Activated CD4-positive, alpha-beta T cell treated with anti-CD3 and anti-CD28 coated beads, Interleukin-2, amount 10 ng/mL, durations not matched to agents 24 days and 14 days (primary cell): ENCODE measurements at places on chromosomes 5 and 9.

- no peaks in the 10 kb centered on the region for H3K27me3 ChIP-seq
- no peak overlapping the region for H3K27ac ChIP-seq
- H3K4me3 ChIP-seq = no peak overlapping the region
- peaks cover 13% of the 10 kb centered on the region for H3K4me1 ChIP-seq
- peaks cover 21% of the 10 kb centered on the region for H3K36me3 ChIP-seq
These were observed 12.5 kb downstream of the SRFBP1 start for GRCh38 chr5:121974261-121974660.

DNA sequence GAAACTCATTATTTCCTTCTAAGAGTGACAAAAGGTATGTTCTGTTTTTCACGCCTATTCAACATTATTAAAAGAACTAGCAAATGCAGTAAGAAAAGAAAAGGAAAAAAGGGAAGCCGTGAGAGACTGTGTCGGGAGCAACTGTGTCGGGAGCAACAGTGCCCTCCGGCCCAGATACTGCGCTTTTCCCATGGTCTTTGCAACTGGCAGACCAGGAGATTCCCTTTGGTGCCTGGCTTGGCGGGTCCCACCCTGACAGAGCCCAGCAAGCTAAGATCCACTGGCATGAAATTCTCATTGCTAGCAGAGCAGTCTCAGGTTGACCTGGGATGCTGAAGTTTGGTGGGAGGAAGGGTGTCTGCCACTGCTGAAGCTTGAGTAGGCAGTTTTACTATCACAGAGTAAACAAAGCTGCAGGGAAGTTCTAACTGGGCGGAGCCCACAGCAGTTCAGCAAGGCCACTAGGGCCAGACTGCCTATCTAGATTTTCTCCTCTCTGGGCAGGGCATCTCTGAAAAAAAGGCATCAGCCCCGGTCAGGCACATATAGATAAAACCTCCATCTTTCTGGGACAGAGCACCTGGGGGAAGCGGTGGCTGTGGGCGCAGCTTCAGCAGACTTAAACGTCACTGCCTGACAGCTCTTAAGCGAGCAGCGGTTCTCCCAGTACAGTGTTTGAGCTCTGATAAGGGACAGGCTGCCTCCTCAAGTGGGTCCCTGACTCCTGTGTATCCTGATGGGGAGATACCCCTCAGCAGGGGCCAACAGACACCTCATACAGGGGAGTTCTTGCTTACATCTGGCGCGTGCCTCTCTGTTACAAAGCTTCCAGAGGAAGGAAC lies 1237.4 kb upstream of the CDH18 start:
- H3K27me3 ChIP-seq = no peaks in the 10 kb centered on the region
- H3K4me1 ChIP-seq = no peaks in the 10 kb centered on the region
- no peak for DNase-seq
- H3K27ac ChIP-seq = no peak overlapping the region
- H3K4me3 ChIP-seq = no peak overlapping the region
- no peaks in the 10 kb centered on the region for H3K36me3 ChIP-seq

- H3K27ac ChIP-seq = no peak overlapping the region
- DNase-seq = no peak
- H3K27me3 ChIP-seq = peaks cover 6% of the 10 kb centered on the region
- H3K4me3 ChIP-seq = no peak overlapping the region
- peaks cover 9% of the 10 kb centered on the region for H3K36me3 ChIP-seq
These were observed 6.9 kb downstream of the TNFSF15 start for GRCh38 chr9:114798780-114799427.

DNA sequence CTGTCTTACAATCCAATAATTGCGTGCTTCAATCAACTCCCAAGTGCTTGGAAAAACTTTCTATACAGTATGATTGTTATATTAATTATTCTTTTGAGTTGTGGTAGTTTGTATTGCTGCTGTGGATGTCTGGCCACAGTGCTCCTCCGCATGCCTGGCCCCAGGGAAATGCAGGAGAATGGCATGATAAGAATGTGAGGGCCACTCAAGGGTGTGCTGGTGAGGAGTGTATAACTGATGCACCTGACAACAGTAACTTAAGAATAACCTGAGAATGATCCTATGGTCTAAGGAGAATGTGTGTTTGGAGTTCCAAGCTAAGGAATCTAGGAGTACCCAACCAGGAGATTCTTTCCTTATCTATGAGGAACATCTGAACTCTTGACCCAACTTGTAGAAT lies 152.9 kb upstream of the APC start:
- no peak overlapping the region for H3K4me3 ChIP-seq
- H3K36me3 ChIP-seq = no peaks in the 10 kb centered on the region

- no peak overlapping the region for H3K27ac ChIP-seq
- H3K4me3 ChIP-seq = no peak overlapping the region
- peaks cover 13% of the 10 kb centered on the region for H3K4me1 ChIP-seq
- H3K27me3 ChIP-seq = no peaks in the 10 kb centered on the region
- peaks cover 2% of the 10 kb centered on the region for H3K36me3 ChIP-seq
These were observed 29.9 kb downstream of the CLINT1 start for GRCh38 chr5:157828944-157829639.

GRCh38 chr9:21624675-21625644 lies 142.8 kb upstream of the IFNE start:
- no peak for DNase-seq
- peaks cover 13% of the 10 kb centered on the region for H3K4me1 ChIP-seq
- H3K27me3 ChIP-seq = no peaks in the 10 kb centered on the region
- no peak overlapping the region for H3K4me3 ChIP-seq
- H3K27ac ChIP-seq = peak overlapping the region; percentile 42

DNA sequence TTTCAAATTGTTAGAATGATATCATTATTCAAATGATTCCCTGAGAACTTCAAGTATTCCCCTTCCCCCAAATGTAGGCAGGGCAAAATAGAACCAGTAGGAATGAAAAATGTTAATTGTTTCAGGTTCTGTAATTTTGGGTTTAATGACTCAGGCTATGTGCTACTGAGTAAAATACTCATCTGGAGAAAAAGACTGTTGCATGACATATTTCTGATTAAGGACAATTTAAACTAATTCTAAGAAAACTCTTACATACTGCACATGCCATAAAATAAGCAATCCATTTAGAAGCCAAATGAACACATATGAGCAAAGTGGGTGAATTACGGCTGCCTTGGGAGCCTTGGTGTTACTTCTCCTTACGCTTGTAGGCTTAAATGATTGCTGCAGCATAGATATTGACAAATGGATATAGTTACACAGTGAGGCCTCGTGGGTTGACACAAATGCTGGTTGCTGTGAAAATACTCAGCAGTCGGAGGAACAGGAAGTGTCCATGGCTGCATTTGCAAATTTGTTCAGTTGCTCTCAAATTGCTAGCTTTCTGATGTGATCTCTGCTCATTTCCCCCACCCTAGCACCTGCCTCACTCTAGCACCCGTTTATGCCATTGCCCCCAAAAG lies 174.9 kb upstream of the DMAC1 start:
- H3K36me3 ChIP-seq = no peaks in the 10 kb centered on the region
- peak overlapping the region; percentile 38 for H3K4me3 ChIP-seq
- peak; percentile 71 for DNase-seq
- peak overlapping the region; percentile 58 for H3K27ac ChIP-seq

GRCh38 chr9:80052830-80053229 lies 481.1 kb downstream of the TLE4 start:
- no peak for DNase-seq
- H3K36me3 ChIP-seq = no peaks in the 10 kb centered on the region
- H3K4me1 ChIP-seq = no peaks in the 10 kb centered on the region
- H3K27me3 ChIP-seq = no peaks in the 10 kb centered on the region
- no peak overlapping the region for H3K4me3 ChIP-seq
- no peak overlapping the region for H3K27ac ChIP-seq

DNA sequence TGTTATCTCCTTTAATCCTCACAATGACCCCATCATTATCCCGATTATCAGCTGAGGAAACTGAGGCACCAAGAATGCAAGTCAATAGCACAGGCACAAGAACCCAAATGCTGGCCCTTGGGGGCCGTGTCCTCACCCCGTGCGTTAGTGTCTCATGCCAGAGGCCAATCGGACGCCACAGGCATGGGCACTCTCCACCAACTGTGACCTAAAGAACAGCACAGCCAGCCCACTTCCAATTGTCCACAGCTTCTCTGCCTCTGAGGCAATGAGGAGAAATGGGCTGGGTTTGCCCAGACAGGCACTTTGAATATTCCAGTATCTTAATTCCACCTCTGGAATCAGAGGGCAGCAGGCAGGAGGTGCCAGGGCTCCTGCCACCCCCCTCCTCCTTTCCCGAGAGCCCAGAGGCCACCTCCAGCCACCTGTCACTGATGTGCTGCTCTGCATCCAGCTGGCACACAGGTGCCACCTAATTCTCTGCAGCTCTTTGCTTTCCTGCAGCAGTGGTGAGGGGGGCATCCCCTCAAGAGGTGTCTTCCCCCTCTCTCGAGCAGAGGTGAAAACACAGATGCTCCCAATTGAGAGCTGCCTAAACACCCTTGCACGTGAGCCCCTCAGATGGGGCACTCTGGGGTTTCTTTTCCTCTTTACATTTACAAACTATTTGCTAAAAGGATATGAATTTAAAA lies 107.5 kb downstream of the ROR2 start:
- peaks cover 12% of the 10 kb centered on the region for H3K27me3 ChIP-seq
- no peak overlapping the region for H3K27ac ChIP-seq
- H3K4me3 ChIP-seq = no peak overlapping the region
- no peak for DNase-seq
- H3K36me3 ChIP-seq = no peaks in the 10 kb centered on the region

- no peak overlapping the region for H3K4me3 ChIP-seq
- DNase-seq = no peak
- no peaks in the 10 kb centered on the region for H3K36me3 ChIP-seq
- H3K27ac ChIP-seq = no peak overlapping the region
- peaks cover 3% of the 10 kb centered on the region for H3K4me1 ChIP-seq
These were observed 12.2 kb upstream of the SEPTIN8 start for GRCh38 chr5:132788990-132789886.

GRCh38 chr9:130144703-130145102 lies 27.5 kb upstream of the NCS1 start:
- H3K27me3 ChIP-seq = peaks cover 24% of the 10 kb centered on the region
- no peak overlapping the region for H3K4me3 ChIP-seq
- H3K4me1 ChIP-seq = peaks cover 7% of the 10 kb centered on the region
- DNase-seq = no peak
- H3K36me3 ChIP-seq = no peaks in the 10 kb centered on the region
- H3K27ac ChIP-seq = no peak overlapping the region

- H3K27me3 ChIP-seq = no peaks in the 10 kb centered on the region
- H3K4me3 ChIP-seq = no peak overlapping the region
- H3K27ac ChIP-seq = no peak overlapping the region
These were observed 172.8 kb downstream of the APBA1 start for GRCh38 chr9:69499407-69499806.

- peaks cover 25% of the 10 kb centered on the region for H3K36me3 ChIP-seq
- DNase-seq = no peak
- H3K27ac ChIP-seq = no peak overlapping the region
- no peaks in the 10 kb centered on the region for H3K27me3 ChIP-seq
- H3K4me3 ChIP-seq = no peak overlapping the region
These were observed 18.5 kb downstream of the ATOX1 start for GRCh38 chr5:151739939-151740335.

DNA sequence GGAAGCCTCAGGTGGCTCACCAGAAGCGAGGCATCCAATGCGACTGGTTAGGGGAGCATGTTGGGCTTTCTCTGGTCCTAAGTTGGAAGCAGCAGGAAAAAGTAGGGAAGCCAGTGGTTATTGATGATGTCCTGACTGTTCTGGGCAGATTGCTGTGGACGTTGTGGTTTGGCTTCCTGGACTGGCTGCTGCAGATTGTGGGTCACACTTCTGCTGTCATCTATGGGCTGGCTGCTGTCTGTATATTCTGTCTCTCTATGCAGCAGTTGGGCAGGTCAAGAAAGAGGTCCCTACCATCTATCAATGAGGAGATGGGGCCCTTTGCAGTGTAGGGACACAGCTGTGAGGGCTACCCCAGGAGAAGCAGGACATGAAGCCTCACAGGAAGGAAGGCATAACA lies 13.5 kb upstream of the MARCHF6 start:
- no peak overlapping the region for H3K27ac ChIP-seq
- no peaks in the 10 kb centered on the region for H3K4me1 ChIP-seq
- H3K4me3 ChIP-seq = no peak overlapping the region
- peaks cover 11% of the 10 kb centered on the region for H3K27me3 ChIP-seq

DNA sequence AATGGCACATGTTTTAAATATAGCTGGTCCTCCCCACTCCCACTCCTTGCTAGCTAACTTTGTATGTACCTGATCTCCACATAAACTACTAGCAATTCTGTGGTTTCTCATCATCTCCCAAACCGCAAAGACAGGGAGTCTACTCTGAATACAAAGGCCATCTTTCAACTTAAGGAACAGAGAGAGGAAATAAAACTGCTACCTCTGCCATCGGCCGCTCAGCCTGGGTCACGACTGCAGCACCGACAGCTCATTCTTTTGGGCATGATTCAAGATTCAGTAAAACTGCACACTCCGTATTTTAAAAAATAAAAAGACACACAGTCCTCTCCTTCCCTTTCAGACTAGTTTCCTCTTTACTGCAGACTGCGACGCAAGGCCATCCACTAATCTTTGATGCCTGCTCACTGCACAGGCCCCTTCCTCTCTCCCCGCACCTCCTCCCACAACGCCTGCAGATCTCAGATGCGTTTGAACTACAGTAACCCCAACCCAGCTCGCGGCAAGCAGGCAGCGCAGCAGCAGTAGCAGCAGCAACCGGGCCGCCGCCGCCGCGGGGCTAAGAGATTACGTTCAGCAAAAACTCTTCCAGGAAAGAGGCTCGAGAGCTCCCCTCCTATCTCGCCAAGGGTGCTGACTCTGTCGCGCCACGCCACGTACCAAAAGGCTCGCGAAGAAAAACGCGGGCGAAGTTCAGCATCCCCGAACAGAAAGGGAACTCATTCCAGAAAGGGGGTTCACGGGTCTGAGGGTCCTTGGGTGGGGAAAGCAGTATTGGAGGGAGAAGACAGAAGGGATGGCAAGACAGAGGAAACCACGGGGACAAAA lies 1.5 kb downstream of the RNF145 start:
- peaks cover 32% of the 10 kb centered on the region for H3K36me3 ChIP-seq
- peak overlapping the region; percentile 98 for H3K27ac ChIP-seq
- peak; percentile 93 for DNase-seq
- H3K4me1 ChIP-seq = peaks cover 66% of the 10 kb centered on the region
- no peaks in the 10 kb centered on the region for H3K27me3 ChIP-seq

DNA sequence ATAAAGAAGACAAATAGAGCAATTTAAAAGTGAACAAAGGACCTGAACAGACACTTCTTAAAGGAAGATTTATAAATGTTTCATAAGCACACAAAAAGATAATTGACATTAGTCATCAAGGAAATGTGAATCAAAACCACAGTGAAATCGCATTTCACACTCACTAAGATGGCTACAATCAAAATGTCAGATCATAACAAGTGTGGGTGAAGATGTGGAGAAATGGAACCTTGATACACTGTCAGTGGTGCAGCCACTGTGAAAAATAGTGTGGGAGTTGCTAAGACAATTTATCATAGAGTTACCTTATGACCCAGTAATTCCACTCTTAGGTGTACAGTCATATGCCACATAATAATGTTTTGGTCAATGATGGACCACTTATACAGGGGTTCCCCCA lies 54.5 kb upstream of the HTR4 start:
- H3K27ac ChIP-seq = no peak overlapping the region
- peaks cover 5% of the 10 kb centered on the region for H3K27me3 ChIP-seq
- DNase-seq = no peak
- no peak overlapping the region for H3K4me3 ChIP-seq
- H3K4me1 ChIP-seq = peaks cover 19% of the 10 kb centered on the region
- H3K36me3 ChIP-seq = no peaks in the 10 kb centered on the region

GRCh38 chr5:136034492-136034891 lies 5.7 kb downstream of the TGFBI start:
- peaks cover 3% of the 10 kb centered on the region for H3K27me3 ChIP-seq
- H3K27ac ChIP-seq = no peak overlapping the region
- DNase-seq = no peak
- H3K4me3 ChIP-seq = no peak overlapping the region

- no peaks in the 10 kb centered on the region for H3K27me3 ChIP-seq
- DNase-seq = no peak
- H3K36me3 ChIP-seq = no peaks in the 10 kb centered on the region
- no peak overlapping the region for H3K27ac ChIP-seq
These were observed 284.2 kb downstream of the SMARCA2 start for GRCh38 chr9:2299156-2299842.
